ENCODE measurements at places on chromosomes 16 and 17.

DNA sequence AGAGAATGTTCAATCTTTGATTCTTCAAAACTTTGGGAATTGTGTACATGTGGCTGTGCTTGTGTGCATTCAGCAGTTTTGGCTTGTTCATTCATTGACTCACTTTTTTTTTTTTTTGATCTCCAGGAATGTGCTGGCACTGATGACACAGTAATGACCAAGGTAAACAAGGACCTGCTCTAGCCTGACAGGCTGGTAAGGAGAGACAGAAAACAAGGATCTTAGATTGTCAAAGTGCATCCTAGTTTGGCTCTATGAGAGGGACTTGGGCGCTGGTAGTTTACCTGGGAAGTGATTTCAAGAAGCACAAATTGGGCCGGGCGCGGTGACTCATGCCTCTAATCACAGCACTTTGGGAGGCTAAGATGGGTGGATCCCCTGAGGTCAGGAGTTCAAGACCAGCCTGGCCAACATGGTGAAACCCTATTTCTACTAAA is 233.1 kb upstream of the WSCD1 start:
- H3K27me3 ChIP-seq = no peaks in the 10 kb centered on the region
- H3K27ac ChIP-seq = no peak overlapping the region
- no peak overlapping the region for H3K4me3 ChIP-seq

DNA sequence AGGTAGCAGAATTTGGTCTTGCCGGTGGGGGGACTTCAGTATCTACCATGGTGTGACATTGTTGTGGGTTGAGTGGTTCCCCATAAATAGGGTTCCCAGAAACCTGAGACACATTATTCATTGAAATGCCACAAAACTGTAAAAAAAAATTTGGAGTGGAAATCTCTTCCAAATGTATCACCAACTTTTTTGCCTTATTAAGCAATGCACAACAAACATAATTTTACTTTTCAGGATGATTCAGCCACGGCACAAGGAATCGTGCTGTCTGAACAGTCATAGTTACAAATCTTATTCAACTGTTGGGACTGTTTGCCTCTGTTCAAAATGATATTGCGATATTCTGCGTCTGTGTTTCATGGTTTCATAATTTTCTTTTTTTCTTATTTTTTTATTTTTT is 181.2 kb downstream of the NTN1 start:
- H3K27ac ChIP-seq = no peak overlapping the region
- no peaks in the 10 kb centered on the region for H3K36me3 ChIP-seq
- DNase-seq = no peak
- H3K4me3 ChIP-seq = no peak overlapping the region

GRCh38 chr16:12435018-12435417 is 368.7 kb downstream of the CPPED1 start:
- peaks cover 13% of the 10 kb centered on the region for H3K4me1 ChIP-seq
- H3K27me3 ChIP-seq = no peaks in the 10 kb centered on the region
- DNase-seq = no peak

- DNase-seq = no peak
- H3K36me3 ChIP-seq = no peaks in the 10 kb centered on the region
- H3K4me3 ChIP-seq = no peak overlapping the region
- H3K27me3 ChIP-seq = no peaks in the 10 kb centered on the region
These were observed 5.5 kb downstream of the CCDC42 start for GRCh38 chr17:8739097-8739496.

DNA sequence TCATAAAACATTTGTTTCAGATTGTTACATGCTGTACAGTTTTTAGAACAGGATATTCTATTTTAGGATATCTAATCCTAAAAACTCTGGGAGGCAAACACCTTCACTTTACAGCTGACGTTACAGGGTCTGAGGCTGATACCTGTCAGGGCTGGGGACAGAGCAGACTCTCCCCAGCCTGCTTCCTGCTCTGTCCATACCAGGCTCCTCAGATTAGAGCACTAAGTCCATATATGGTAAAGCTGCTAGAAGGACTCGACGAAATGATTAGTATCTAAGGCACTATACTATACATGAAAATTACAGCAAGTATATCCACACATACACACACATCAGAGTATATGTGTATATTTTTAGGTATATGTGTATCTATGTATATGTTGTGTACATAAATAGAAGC is 125.2 kb downstream of the ZFHX3 start:
- DNase-seq = no peak
- no peaks in the 10 kb centered on the region for H3K27me3 ChIP-seq
- no peak overlapping the region for H3K27ac ChIP-seq
- H3K4me1 ChIP-seq = no peaks in the 10 kb centered on the region

DNA sequence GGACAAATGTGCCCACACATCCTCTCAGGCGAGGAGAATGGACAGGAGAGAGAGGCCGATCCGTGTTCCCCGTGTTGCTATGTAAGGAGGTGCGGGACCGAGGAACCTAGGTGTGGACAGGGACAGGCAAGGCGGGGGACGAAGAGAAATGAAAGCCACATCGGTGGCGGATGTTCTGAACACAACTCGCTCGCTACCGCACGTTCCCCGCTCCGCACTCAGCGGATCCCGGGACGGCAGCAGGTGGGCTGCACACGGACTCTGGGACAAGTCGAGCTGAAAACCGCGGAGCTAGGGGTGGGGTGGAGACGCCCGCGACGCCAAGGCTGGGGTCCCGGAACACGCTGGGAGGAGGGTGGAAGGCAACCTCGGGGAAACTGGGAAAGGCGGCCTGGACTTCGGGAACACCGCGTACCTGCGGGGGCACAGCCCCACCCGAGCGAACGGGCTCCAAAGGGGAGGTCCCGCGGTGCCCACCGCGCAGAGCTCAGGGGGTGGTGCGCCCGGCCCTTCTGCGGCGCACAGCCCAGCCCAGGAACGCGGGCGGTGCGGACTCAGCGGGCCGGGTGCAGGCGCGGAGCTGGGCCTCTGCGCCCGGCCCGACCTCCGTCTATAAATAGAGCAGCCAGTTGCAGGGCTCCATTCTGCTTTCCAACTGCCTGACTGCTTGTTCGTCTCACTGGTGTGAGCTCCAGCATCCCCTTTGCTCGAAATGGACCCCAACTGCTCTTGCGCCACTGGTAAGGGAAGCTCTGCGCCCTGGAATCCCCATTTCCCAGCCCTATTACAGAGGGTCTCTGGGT is at the start of gene MT1E:
TSS of gene MT1E (plus strand) at position 642 of the 803 bp plus-strand sequence. CDS start at position 713, 71 bp downstream.
- H3K4me1 ChIP-seq = peaks cover 9% of the 10 kb centered on the region
- H3K4me3 ChIP-seq = peak within 1 kb of the TSS; percentile 70
- H3K27ac ChIP-seq = peak within 1 kb of the TSS; percentile 93
- no peaks in the 10 kb centered on the region for H3K27me3 ChIP-seq

- no peaks in the 10 kb centered on the region for H3K27me3 ChIP-seq
- H3K27ac ChIP-seq = no peak overlapping the region
- H3K4me1 ChIP-seq = no peaks in the 10 kb centered on the region
- H3K36me3 ChIP-seq = no peaks in the 10 kb centered on the region
These were observed 33.4 kb downstream of the RPTOR start for GRCh38 chr17:80577876-80578570.

DNA sequence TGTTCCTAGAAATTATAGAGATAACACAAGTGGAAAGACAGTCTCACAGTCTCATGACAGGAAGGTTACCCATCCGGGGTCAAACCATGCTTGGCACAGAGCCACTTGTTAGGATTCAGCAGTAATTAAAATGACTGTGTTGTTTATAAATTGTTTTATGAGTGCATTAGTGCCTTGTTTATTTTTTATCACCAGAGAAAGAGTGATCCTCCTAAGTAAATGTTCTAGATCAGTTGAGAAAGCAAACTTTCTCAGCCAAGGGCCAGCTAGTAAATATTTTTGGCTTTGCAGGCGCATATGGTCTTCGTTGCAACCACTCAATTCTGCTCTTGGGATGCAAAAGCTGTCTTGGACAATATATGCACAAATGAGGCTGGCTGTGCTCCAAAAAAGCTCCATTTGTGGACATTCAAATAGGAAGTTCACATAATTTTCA is 253.9 kb upstream of the CACNG5 start:
- no peaks in the 10 kb centered on the region for H3K27me3 ChIP-seq
- H3K36me3 ChIP-seq = no peaks in the 10 kb centered on the region
- H3K4me3 ChIP-seq = no peak overlapping the region

DNA sequence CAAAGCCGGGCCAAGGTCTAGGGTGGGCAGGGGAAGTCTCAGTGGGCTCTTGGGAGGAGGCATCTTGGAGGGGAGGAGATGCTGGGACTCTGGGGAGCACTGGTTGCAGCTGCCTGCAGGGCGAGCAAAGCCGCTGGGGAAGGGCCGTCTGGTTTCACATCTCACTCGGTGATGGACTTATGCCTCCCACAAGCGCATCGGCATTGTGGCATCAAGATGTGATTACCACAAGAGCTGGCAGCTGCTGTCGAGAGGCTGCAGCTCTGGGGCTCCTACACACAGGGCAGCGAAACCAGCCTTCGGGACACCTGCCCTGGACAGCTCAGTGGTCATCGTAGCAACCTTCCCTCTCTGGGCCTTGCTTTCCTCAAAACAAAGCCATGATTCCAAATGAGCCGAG is 3.1 kb upstream of the KCNJ12 start:
- no peaks in the 10 kb centered on the region for H3K36me3 ChIP-seq
- no peaks in the 10 kb centered on the region for H3K4me1 ChIP-seq
- H3K27ac ChIP-seq = no peak overlapping the region
- H3K4me3 ChIP-seq = no peak overlapping the region
- DNase-seq = no peak

GRCh38 chr17:50322271-50322670 is 23.7 kb upstream of the XYLT2 start:
- no peak for DNase-seq
- no peaks in the 10 kb centered on the region for H3K4me1 ChIP-seq
- no peak overlapping the region for H3K4me3 ChIP-seq
- H3K27ac ChIP-seq = no peak overlapping the region
- H3K27me3 ChIP-seq = no peaks in the 10 kb centered on the region
- no peaks in the 10 kb centered on the region for H3K36me3 ChIP-seq

- H3K4me3 ChIP-seq = peak overlapping the region; percentile 28
- H3K27me3 ChIP-seq = peaks cover 87% of the 10 kb centered on the region
- H3K27ac ChIP-seq = no peak overlapping the region
- H3K36me3 ChIP-seq = no peaks in the 10 kb centered on the region
- no peak for DNase-seq
- H3K4me1 ChIP-seq = peaks cover 13% of the 10 kb centered on the region
These were observed 658 bp downstream of the CACNG4 start for GRCh38 chr17:66964930-66965800.

- no peak for DNase-seq
- H3K36me3 ChIP-seq = no peaks in the 10 kb centered on the region
- no peaks in the 10 kb centered on the region for H3K27me3 ChIP-seq
- peak overlapping the region; percentile 99 for H3K27ac ChIP-seq
These were observed 1.3 kb downstream of the RBBP6 start for GRCh38 chr16:24540602-24541210.

GRCh38 chr17:4541328-4542002 is 13.7 kb downstream of the MYBBP1A start:
- H3K27ac ChIP-seq = no peak overlapping the region
- no peak for DNase-seq
- peaks cover 5% of the 10 kb centered on the region for H3K36me3 ChIP-seq
- no peaks in the 10 kb centered on the region for H3K27me3 ChIP-seq

DNA sequence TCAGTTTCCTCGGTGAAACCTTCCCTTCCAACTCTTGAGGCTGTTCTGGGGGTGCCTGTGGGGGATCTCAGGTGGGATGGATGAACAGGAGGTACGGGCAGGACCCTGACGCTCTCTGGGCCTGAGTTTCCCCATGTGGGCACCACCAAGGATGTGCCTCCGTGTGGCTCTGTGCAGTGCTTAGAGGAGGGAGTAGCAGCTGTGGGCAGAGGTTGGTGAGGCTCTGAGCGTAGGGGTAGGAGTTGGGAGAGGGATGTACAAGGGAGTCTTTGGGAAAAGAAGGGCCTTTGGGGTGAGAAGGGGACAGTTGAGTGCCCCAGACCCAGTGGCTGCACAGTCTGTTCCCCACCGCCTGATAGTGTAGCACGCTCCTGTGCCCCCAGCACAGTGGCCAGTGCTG is 59.1 kb downstream of the SNX20 start:
- H3K4me1 ChIP-seq = peaks cover 1% of the 10 kb centered on the region
- H3K27me3 ChIP-seq = no peaks in the 10 kb centered on the region
- H3K36me3 ChIP-seq = no peaks in the 10 kb centered on the region
- no peak overlapping the region for H3K27ac ChIP-seq
- DNase-seq = no peak

GRCh38 chr17:31171701-31172100 is 76.9 kb downstream of the NF1 start:
- H3K27ac ChIP-seq = no peak overlapping the region
- no peak for DNase-seq
- no peaks in the 10 kb centered on the region for H3K4me1 ChIP-seq

- no peaks in the 10 kb centered on the region for H3K27me3 ChIP-seq
- H3K36me3 ChIP-seq = no peaks in the 10 kb centered on the region
- H3K4me3 ChIP-seq = no peak overlapping the region
- no peak overlapping the region for H3K27ac ChIP-seq
- H3K4me1 ChIP-seq = no peaks in the 10 kb centered on the region
These were observed 11.1 kb downstream of the CA10 start for GRCh38 chr17:52147431-52147830.

DNA sequence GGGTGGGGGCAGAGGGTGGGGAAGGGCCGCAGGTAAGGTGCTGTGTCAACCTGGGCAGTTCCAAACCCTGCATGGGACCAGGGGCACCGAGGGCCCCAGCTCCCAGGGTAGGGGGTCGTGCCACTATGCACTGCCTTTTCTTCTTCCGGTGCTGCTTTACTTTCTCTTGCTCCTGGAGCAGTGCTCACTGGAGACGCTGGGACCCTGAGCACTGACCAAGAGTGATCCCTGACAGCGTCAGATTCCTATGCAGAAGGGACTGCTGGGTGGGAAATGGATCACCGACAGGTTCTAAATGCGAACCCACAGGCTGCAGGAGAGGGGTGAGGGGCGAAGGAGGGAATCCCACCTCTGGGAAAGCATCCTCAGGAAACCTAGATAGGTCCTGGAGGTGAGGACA is 470.1 kb downstream of the SOX9 start:
- peak overlapping the region; percentile 89 for H3K27ac ChIP-seq
- DNase-seq = no peak
- no peaks in the 10 kb centered on the region for H3K36me3 ChIP-seq
- H3K4me3 ChIP-seq = peak overlapping the region; percentile 71
- peaks cover 18% of the 10 kb centered on the region for H3K27me3 ChIP-seq

- no peak for DNase-seq
- H3K27ac ChIP-seq = no peak overlapping the region
- H3K27me3 ChIP-seq = no peaks in the 10 kb centered on the region
- H3K36me3 ChIP-seq = no peaks in the 10 kb centered on the region
- H3K4me1 ChIP-seq = no peaks in the 10 kb centered on the region
These were observed 28.2 kb downstream of the ADAMTS18 start for GRCh38 chr16:77406680-77407079.

- no peak for DNase-seq
- no peak overlapping the region for H3K4me3 ChIP-seq
- H3K27ac ChIP-seq = no peak overlapping the region
- no peaks in the 10 kb centered on the region for H3K27me3 ChIP-seq
- no peaks in the 10 kb centered on the region for H3K36me3 ChIP-seq
These were observed 60.2 kb downstream of the TEX2 start for GRCh38 chr17:64202683-64203344.
